Glomerular endothelial cell (primary cell): ENCODE measurements at places on chromosomes 5 and 9. TPM values are rescaled to one million over a fixed set of nuclear protein-coding genes. Genes with fewer than 3 reads are reported as not detected.

- DNase-seq: no peak
Measured at GRCh38 chr5:69024241-69024651, 69.6 kb upstream of the SLC30A5 start.

Gene OLFML2A
- total RNA-seq: 4.0 and 5.7 TPM in 2 replicates

Gene IFNB1
- not detected in 2 replicates for total RNA-seq

GRCh38 chr5:177040814-177041420 is 18.4 kb downstream of the ZNF346 start:
- no peak for DNase-seq

DNA sequence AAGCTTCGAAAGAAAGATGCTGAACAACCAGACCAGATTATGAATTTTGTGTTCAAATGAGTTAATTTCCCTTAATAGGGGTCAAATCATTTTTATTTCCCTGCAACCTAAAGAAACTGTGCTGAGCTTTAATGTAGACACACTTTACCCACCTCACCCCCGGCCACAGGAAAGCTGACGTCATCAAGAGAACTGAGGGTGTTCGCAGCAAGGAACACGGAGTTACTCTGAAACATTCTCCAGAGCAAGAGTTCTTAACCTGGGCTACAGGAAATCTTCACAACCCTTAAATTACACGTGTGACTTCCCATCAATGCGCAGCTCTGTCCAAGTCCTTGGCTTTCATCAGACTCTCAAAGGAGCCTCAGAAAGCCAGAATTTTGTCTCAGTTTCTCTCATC is 116.3 kb downstream of the COL23A1 start:
- no peak for DNase-seq

DNA sequence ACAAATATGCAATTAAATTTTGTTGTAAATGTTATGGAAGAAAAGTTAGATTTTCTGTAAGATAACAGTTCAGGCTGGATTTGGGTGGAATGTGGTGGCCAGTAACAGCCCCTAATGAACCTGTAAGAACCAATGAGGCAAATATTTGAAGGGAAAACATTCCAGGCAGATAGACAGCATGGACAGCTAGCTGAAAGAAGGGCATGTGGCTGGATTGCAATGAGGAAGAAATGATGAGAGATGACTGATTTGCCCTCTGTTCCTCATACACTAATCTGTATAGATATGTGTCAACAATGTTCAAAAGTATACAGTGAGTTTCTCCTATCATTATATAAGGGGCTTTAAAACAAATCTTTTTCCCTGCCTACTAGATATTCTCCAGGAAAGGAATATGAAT is 58.8 kb downstream of the MAN2A1 start:
- no peak for DNase-seq

DNA sequence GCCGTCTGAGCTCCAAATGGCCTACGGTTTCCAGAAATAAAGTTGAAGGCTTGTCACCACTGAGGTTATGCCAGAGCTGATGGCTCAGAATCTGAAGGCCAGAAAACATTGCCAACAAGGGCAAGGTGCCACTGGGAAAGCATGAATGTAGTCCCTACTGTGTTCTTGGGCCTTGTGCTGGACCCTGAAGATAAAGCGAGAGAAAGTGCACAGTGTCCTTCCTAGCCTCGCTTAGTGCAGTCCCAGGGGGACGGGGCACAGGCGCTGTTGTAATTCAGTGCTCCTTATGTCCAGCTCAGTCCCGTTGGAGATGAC is 84.5 kb downstream of the NDFIP1 start:
- DNase-seq: no peak
